CD4-positive, alpha-beta T cell treated with Interleukin-17A for 1 hour (primary cell): ENCODE measurements at places on chromosomes 6 and 20.

GRCh38 chr6:125802383-125802782 lies 11.6 kb downstream of the NCOA7 start:
- DNase-seq = no peak

- no peak for DNase-seq
Measured at GRCh38 chr6:80021131-80021530, 16.7 kb downstream of the TTK start.

DNA sequence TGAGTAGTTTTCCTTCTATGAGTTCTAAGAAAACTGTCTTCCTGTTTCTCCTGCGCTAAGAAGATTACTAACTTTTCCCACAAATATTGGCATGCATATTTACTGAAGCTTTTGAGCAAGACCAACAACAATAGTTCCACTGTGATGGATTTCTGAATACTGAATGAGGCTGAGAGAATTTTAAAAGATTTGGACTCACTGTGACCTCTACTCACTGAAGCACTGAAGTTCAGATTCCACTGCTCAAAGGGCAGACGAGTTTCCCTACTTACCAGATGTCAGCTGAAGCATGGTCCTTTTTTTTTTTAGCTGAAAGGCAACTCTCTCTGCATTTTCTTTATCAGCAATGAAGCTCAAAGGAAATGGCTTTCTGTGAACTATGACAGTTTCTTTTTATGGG lies 718.5 kb downstream of the RFPL4B start:
- no peak for DNase-seq

GRCh38 chr6:131946404-131946991 lies 4.7 kb downstream of the CCN2 start:
- DNase-seq = no peak

GRCh38 chr6:126764671-126765070 lies 353.8 kb upstream of the RSPO3 start:
- no peak for DNase-seq

DNA sequence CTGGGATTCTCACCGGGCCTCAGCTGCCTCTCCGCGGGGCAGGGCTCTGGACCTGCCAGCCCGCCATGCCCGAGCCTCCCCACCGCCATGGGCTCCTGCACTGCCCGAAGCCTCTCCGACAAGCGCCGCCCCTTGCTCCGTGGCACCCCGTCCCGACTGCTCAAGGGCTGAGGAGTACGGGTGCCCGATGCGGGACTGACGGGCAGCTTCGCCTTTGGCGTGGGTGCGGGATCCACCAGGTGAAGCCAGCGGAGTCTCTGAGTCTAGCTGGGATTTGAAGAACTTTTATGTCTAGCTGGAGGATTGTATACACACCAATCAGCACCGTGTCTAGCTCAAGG lies 5.3 kb upstream of the RANBP9 start:
- DNase-seq = no peak

- DNase-seq = no peak
Measured at GRCh38 chr20:9590189-9590588, 75.8 kb downstream of the LAMP5 start.

DNA sequence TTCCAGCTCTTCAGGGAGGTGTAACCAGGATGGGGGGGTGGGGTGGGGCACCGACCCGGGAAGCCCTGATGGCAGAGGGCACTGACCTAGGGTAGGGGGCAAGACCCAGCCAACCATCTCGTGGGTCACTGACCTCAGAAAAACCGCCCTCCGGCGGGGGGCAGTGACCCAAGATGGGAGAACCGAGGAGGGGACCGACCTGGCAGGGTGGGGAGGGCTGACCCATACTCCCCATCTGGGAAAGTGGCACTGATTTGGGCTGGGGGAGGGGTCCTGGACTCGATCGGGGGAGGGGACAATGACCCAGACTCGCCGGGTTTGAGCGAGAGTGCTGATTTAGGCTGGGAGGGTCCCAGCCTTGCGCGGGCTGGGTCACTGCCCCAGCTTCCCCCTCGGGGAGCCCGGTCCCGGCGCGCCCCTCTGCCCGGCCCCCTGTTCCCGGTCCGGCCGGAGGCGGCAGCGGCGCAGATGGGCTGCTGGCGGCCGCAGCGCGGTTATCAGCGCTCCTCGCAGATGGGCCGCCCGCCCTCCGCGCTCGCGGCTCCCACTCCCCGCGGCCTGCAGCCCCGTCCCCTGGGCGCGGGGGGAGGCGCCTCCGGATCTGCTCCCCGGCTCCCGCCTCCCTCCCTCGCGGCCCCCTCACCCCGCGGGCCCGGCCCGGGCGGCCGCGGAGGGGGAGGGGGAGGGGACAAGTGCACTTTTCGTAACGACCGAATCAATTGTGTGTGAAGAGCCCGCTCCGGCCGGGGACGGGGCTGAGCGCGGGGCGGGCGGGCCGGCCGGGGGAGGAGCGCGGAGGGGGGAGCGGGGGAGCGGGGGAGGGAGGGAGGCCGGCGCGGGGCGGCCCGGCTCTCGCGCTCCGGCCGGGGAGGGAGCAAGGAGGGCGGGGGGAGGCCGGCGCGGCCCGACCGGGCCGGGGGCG lies 2.2 kb downstream of the NOL4L start:
- peak; percentile 33 for DNase-seq

- no peak for DNase-seq
Measured at GRCh38 chr6:53310771-53311585, 37.8 kb downstream of the ELOVL5 start.

DNA sequence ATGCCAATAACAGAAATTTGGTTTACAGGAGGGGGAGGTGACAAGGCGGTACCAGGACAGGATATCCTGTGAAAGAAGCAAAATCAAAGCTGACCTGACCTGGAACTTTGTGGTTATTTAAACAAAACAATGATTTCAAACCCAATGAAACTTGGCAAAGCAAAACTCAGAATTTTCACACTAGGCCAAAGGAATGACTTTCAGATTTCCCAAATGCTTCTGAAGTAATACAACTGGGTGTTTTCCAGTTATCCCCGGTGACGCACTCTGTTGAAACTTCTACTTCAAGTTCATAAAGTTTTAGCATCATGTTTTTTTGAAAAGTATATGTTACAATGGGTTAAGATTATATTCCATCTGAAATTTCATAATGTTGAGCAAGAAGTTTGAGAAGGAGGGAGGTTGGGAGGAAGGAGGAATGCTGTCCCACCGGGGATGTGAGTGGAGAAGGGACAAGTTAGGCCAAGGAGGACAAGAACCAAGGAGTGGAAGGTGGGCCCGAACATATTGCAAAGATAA lies 78.1 kb upstream of the TRAF3IP2 start:
- DNase-seq = peak; percentile 25

DNA sequence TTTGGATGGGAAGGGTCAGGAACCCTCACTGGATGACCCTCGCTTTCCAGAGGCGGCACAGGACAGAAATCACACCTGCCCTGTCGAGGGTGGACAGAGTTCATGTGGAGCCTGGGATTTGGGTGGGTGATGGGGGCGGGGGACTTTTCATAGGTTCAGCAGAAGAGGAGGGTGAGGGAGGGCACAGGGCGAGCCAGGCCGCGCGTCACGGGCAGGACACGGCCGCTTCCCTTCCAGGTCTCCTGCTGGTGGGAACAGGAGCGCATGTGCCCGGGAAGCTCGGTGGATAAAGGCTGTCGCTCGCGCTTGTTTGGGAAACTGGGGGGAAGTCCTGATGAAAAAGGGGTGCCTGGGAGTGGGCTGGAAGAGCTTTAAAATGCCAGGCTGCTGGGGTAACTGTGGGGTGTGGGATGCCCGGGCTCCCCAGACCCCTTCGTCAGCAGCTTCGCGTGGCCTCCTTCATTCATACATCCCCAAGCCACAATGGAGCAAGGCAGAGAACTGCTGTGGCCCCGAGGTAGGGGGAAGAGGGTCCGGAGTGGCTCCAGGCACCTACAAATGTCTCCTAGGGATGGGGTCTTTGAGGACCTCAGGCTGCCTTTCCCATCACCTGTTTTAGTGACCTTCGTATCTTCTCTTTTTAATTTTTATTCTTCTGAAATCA lies 102.2 kb downstream of the DACT2 start:
- DNase-seq = no peak

DNA sequence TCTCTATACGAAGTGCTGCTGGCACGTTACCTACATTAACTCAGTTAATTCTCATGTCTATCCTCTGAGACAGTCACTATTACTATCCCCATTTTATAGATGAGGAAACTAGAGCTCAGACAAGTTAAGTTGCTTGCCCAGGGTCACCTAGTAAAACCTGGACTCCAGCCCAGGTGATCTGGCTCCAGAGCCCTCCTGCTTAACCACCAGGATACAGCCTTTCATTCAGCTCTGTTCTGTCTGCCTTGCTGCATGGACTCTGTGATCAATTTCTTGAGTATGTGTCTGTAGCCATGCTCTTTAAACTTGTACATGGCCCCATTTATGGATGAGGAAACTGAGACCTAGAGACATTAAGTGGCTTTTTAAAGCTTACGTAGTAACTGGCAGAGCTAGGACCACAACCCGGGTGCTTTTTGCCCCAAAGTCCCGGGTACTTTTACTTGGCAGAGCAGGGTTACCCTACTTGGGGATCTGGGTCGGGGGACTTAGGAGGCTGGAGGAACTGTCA lies 4.7 kb downstream of the CDKN1A start:
- DNase-seq = no peak

- DNase-seq = peak; percentile 77
Measured at GRCh38 chr20:4607287-4607713, 114.4 kb upstream of the PRND start.

DNA sequence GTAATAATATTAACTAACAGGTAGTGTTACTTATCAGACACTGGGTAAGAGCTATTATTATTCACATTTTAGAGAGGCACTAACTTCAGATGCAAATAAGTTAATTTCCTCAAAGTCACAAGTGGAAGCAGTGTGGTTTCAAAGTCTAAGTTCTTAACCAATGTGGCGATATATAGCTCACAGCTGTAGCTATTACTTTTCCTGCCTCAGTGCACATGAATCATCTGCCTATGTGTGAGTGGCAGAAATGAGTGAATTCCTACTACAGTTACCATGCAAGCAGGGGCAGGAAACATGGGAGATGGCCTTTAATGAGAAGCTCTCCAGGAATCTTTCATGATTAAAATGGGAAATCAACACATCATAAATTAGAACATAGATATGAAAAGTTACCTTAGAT lies 126.2 kb upstream of the EYA4 start:
- DNase-seq = no peak

GRCh38 chr6:131960371-131961133 lies 9.4 kb upstream of the CCN2 start:
- DNase-seq = no peak

GRCh38 chr6:11631008-11631407 lies 93.5 kb downstream of the TMEM170B start:
- no peak for DNase-seq

DNA sequence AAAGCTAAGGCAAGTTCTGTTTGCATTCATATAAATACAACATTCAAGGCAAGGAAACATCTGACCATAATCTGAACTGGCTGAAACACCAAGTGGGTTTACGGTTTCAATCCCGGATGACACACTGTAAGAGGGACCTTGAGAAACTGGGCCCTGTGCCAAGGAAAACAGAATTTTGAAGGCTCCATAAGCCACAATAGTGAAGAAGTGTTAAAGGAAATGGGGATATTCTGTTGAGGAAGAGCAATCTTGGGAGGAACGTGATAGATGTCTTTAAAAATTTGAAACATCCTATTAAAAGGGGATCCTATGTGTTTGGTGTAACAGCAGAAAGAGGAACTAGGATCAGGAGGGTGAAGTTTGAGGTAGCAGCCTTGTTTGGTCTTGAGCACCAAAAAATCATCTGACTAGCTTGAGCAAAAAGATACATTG lies 82.4 kb upstream of the TAB2 start:
- DNase-seq = no peak

DNA sequence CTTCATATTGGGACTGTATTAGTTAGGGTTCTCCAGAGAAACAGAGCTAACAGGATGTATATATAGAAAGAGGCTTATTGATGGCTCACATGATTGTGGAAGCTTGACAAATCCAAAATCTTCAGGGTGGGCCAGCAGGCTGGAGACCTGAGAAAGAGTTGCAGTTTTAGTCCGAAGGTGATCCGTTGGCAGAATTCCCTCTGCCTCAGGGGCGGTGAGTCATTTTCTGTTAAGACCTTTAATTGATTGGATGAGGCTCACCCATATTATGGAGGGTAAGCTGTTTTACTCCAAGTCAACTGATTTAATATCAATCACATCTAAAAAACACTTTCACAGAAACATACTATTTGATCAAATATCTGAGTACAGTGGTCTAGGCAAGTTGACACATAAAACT lies 113.6 kb downstream of the FLRT3 start:
- DNase-seq = no peak

GRCh38 chr20:7410150-7410549 lies 530.1 kb downstream of the HAO1 start:
- no peak for DNase-seq

DNA sequence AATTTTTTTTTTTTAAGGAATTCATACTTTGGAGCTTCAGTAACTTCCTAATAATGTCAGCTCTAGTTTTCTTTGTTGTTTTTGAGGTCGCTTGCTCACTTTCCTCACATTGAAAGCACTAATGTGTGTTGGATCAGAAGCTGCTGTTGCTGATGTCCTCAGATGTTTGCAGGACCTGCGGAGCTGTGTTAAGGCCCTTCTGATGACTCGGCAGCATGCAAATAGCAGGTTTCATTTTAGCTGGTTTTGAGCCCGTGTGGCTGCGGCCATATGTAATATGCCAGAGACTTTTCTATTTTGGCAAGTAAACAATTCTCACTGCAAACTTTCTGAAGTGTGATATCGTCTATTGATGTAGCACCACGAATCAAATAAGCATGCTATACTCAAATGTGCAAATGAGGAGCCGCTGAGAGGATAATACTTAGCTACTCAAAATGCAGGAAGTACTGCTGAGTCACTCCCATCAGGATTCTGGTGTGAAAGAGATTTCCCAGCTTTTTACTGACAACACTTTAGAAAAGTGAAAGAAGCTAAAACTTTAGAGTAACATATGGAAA lies 187.8 kb downstream of the SASH1 start:
- no peak for DNase-seq

GRCh38 chr6:138662471-138662870 lies 111.1 kb upstream of the CCDC28A start:
- DNase-seq = no peak

- DNase-seq = peak; percentile 81
Measured at GRCh38 chr20:32539817-32540675, 45.1 kb downstream of the NOL4L start.

DNA sequence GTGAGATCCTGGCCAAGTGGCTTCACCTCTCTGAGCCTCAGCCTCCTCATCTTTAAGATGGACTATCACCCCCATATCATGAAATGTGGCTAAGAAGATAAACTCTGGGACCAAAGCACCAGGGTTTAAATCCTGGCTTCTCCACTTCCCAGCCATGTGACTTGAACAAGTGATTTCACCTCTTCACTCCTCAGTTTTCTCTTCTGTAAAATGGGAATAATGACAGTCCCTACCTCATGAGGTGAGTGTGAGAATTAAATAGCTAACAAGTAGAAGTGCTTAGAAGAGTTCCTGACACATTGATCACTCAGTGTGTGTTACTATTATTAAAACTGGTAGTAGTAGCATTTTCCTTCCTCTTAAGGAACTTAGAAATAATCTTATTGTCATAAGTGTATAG lies 516.9 kb upstream of the SULF2 start:
- DNase-seq = no peak

- DNase-seq = no peak
Measured at GRCh38 chr6:27868311-27868710, 43.9 kb downstream of the OR2B2 start.

GRCh38 chr6:20907486-20908071 lies 373.3 kb downstream of the CDKAL1 start:
- DNase-seq = no peak

GRCh38 chr20:7656687-7657467 lies 283.4 kb downstream of the HAO1 start:
- DNase-seq = no peak

- no peak for DNase-seq
Measured at GRCh38 chr20:55067158-55067825, 591.9 kb downstream of the DOK5 start.

GRCh38 chr6:157620944-157621343 lies 202.1 kb upstream of the SNX9 start:
- no peak for DNase-seq

- no peak for DNase-seq
Measured at GRCh38 chr20:40892642-40893041, 136.0 kb upstream of the TOP1 start.
